ENCODE measurements at places on chromosomes 2 and 18. TPM values are rescaled to one million over a fixed set of nuclear protein-coding genes. Genes with fewer than 3 reads are reported as not detected.

Gene CBLN2
- not detected for total RNA-seq

Gene RFTN2
- not detected for total RNA-seq

Gene CDK15
- not detected for total RNA-seq

Gene ZCCHC2
- 9.2 TPM for total RNA-seq

Gene STPG4
- total RNA-seq: not detected

Gene SERPINB7
- total RNA-seq: not detected

DNA sequence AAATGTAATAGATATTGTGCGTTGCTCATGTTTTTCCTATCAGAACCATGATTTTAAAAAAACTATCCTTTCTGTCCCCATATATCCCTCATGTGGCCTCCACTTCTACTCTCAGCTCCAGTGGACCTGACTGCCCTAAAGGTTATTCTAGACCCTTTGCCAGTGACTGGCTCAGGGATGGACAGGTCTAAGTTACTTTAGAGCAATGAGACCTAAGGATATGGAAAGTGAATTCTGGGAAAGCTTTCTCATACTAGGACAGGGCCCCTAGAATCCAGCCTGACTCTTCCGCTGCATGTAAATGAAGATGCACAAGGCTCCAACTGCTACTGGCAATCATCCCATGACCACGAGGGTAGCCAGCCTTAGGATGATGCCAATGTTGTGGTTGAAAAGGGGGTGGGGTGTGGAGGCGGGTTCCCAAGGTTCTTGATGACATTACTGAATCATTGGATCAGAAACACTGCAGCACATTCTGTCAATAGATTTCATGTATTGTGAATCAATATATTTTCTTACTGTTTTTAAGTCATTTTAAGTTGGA lies 21.3 kb downstream of the C2orf69 start:
- H3K4me1 ChIP-seq: no peaks in the 10 kb centered on the region
- no peaks in the 10 kb centered on the region for H3K27me3 ChIP-seq
- no peak overlapping the region for H3K27ac ChIP-seq
- no peak for DNase-seq
- H3K36me3 ChIP-seq: peaks cover 68% of the 10 kb centered on the region
- H3K4me3 ChIP-seq: no peak overlapping the region

- no peak for DNase-seq
- H3K27ac ChIP-seq: no peak overlapping the region
- H3K4me1 ChIP-seq: no peaks in the 10 kb centered on the region
- no peak overlapping the region for H3K4me3 ChIP-seq
- no peaks in the 10 kb centered on the region for H3K36me3 ChIP-seq
Measured at GRCh38 chr2:206452242-206452641, 8.9 kb downstream of the ADAM23 start.

DNA sequence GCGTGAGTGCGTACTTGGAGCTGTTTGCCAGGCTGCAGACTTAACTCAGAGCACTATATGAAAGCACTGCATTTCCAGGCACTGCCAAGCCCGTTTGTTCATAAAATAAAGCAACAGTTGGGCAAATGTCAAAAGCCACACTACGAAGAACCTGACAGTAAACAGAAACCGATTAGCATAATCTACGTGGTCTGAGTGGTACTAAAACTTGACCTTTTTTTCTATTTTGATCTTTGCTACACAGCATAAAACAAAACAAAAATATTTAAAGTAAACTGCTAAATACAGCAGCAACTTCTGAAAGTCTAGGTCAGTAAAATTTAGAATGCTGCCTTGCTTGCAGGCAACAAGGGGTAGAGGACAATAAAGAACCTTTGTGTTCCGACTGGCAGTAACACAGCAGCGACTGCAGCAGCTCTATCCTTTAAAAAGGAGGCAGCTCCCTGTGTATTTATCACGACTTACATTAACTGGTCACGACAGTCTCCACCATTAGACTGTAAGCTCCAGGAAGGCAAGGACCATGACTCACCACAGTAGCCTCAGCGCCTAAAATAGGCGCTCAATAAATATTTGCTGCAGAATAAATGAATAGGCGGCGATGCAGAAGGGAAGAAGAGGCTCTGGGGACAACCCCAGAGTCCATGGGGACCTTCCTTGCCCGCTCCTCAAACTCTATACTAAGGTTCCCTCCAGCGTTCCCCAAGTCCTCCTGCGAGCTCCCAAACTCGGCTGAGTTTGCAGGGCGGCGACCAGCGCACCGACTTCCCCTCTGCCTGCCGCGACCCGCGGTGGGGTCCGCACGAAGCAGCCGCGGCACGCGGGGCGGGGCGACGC lies 902 bp downstream of the SS18 start:
- peaks cover 31% of the 10 kb centered on the region for H3K36me3 ChIP-seq
- peak overlapping the region; percentile 77 for H3K4me3 ChIP-seq
- peak; percentile 29 for DNase-seq
- peaks cover 15% of the 10 kb centered on the region for H3K4me1 ChIP-seq
- peak overlapping the region; percentile 91 for H3K27ac ChIP-seq
- no peaks in the 10 kb centered on the region for H3K27me3 ChIP-seq

GRCh38 chr2:72755647-72756423 lies 70.0 kb downstream of the EXOC6B start:
- no peak overlapping the region for H3K4me3 ChIP-seq
- peaks cover 6% of the 10 kb centered on the region for H3K4me1 ChIP-seq
- no peaks in the 10 kb centered on the region for H3K27me3 ChIP-seq
- no peak overlapping the region for H3K27ac ChIP-seq

DNA sequence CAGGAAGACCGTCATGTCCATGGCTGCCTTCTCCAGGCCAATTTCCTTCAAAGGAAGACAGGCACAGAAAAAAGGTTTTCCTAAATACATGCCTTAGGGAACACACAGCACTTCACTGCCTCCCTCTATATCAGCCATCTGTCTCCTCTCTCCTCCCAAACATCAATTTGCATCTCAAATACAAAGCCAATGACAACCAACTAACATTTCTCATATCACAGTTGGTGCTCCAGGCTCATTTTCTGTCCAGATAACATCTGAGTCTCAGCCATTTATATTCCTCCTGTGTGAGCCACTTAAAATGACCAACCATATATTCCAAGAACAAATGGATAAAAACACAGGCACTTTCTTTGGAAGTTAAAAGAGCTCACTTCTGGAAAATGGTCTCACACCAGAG lies 62.5 kb upstream of the ACAA2 start:
- H3K27me3 ChIP-seq: no peaks in the 10 kb centered on the region
- no peak overlapping the region for H3K4me3 ChIP-seq
- no peaks in the 10 kb centered on the region for H3K4me1 ChIP-seq
- H3K36me3 ChIP-seq: no peaks in the 10 kb centered on the region

- H3K4me1 ChIP-seq: no peaks in the 10 kb centered on the region
- H3K4me3 ChIP-seq: no peak overlapping the region
- H3K27me3 ChIP-seq: peaks cover 46% of the 10 kb centered on the region
Measured at GRCh38 chr2:100639588-100640390, 77.0 kb downstream of the PDCL3 start.

DNA sequence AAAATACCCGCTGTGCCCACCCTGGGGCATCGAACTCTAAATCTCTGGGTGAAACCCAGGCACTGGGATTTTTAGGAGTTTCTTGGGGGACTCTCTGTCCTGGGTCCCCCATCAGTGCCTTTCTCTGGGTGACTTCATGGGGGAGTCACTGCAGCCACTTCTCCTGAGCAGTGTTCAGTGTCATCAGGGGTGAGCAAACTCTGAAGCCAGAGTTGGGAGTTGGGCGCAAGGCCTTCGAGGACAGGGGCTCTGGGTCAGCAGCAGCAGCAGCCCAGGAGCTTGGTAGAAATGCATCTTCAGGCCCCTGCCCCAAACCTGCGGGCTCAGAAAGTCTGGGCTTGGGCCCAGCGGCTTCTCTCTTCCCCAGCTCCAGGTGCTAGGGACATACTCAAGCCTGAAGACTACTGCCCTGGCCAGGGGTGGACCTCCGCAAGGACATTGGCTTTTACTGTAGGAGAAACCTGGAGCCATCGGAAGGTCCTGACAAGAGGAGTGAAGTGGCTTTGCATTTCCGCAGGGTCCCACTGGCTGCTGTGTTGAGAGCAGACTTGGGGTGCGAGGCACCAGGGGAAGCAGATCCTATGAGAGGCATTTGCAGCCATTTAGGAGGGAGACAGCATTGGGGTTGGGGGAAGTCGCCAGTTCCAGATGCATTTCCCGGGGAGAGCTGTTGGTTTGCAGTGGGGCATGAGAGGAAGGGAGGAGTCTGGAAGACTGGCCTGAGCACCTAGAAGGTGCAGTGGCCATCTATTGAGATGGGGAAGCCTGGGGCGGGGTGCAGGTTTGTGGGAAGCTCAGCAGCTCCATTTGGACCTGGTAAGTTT lies 51.5 kb upstream of the FAHD2A start:
- H3K27ac ChIP-seq: no peak overlapping the region
- no peaks in the 10 kb centered on the region for H3K4me1 ChIP-seq
- H3K36me3 ChIP-seq: no peaks in the 10 kb centered on the region
- H3K4me3 ChIP-seq: no peak overlapping the region
- peaks cover 71% of the 10 kb centered on the region for H3K27me3 ChIP-seq
- no peak for DNase-seq

DNA sequence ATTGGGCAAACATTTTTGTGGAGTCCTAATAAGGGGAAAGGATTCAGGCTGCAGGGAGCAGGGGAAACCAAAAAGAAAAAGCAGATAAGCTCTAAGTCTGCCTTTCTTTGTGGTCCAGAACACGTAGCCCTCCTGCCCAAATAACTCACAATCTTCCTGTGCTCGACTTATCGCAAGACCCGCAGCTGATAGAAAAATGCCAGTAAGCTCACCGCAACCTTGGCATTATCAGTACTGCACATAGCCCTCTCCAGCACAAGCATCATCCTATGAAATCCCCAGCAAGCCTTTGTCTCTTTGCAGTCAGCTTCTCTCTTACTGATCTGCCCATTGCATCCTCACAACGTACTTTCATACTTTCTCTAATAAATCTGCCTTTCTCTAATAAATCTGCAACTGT lies 202.4 kb upstream of the HNRNPA3 start:
- H3K4me1 ChIP-seq: no peaks in the 10 kb centered on the region
- no peaks in the 10 kb centered on the region for H3K36me3 ChIP-seq
- no peak overlapping the region for H3K4me3 ChIP-seq
- H3K27me3 ChIP-seq: peaks cover 8% of the 10 kb centered on the region
- no peak overlapping the region for H3K27ac ChIP-seq

- no peaks in the 10 kb centered on the region for H3K4me1 ChIP-seq
- H3K36me3 ChIP-seq: peaks cover under 1% of the 10 kb centered on the region
- H3K27ac ChIP-seq: no peak overlapping the region
- H3K4me3 ChIP-seq: no peak overlapping the region
- no peak for DNase-seq
Measured at GRCh38 chr2:43276962-43277391, 50.6 kb upstream of the ZFP36L2 start.

Measured in K562 (cell line).